ENCODE measurements at places on chromosomes 12 and 14.

DNA sequence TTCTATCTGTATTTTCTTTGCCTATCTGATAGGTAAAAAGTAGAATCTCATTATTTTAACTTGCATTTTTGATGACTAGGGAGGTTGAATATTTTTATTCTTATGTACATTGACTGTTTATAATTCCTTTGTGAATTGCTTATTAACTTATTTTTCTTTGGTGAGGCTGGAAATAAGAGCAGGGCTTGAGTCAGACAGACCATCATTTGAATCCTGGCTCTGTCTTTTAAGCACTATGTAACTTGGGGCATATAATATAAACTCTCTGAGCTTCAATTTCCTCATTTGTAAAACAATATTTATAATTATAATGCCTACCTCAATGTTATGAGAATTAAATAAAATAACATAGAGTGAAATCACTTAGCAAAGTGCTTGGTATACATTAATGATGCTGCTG lies 108.9 kb downstream of the MSRB3 start:
- no peak for DNase-seq

- DNase-seq, result no peak
These were observed 25.0 kb downstream of the BICD1 start for GRCh38 chr12:32131666-32132065.

GRCh38 chr12:56522411-56523193 lies 982 bp downstream of the RBMS2 start:
- DNase-seq, result no peak

- no peak for DNase-seq
These were observed 637.8 kb downstream of the DIO2 start for GRCh38 chr14:79573486-79573885.

GRCh38 chr12:12891080-12891880 lies at the start of gene GPRC5A:
Gene GPRC5A (plus strand): TSS chr12:12891562. CDS start chr12:12908250, 16,688 bp downstream.
- DNase-seq, result peak; percentile 91

DNA sequence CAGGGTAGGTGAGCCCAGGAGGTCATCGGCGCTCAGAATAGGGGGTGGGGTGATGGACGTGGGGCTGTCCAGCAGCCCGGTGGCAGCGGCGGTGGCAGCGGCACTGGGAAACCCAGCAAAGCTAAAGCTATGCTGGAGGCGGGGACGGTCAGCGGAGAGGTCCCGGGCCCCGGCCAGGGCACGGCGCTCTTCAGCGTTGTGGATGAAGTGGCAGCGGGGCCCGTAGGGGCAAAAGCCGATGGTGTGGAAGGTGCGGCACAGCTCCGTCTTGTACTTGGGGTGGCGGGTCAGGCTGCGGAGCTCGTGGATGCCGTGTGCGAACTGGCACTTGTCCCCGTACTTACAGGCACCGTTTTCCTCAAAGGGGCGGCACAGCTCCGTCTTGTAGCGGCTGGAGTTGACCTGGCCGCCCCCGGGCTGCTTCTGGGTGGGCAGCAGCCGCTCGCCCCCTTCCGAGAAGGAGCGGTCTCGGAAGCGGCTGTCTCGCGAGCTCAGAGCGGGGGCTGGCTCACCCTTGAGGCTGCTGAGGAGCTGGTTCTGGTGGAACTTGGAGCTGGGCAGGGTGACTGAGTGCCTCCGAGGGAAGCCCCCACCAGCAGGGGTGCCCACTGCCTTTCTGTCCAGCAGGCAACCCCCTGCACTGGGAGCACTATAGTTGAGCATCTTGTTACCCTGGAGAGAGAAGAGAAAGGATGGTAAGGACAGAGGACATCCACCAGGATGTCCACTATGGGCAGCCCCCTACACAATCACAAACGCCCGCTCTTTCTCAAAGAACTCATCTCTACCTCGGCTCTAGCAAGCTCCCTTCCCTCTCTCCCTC lies 2.8 kb downstream of the ZFP36L1 start:
- DNase-seq, result no peak

GRCh38 chr12:3131129-3131528 lies 54.0 kb downstream of the TSPAN9 start:
- no peak for DNase-seq

GRCh38 chr14:23895480-23895879 lies 58.1 kb upstream of the DHRS4 start:
- no peak for DNase-seq

DNA sequence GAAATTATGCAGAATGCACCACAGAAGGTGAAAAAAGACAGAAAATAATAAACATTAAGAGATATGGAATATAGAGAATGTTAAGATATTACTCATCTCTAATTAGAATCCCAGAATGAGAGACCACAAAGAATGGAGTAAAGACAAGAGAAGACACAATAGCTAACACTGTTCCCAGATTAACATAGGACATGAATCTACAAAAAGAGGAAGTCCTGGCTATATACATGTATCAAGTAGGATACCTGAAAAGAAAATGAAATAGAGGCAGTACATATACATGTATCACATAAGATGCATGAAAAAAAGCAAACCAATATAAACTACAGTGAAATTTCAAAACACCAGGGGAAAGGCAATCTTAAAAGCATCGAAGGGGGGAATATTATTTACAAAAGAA lies 5.6 kb upstream of the EPS8 start:
- no peak for DNase-seq

DNA sequence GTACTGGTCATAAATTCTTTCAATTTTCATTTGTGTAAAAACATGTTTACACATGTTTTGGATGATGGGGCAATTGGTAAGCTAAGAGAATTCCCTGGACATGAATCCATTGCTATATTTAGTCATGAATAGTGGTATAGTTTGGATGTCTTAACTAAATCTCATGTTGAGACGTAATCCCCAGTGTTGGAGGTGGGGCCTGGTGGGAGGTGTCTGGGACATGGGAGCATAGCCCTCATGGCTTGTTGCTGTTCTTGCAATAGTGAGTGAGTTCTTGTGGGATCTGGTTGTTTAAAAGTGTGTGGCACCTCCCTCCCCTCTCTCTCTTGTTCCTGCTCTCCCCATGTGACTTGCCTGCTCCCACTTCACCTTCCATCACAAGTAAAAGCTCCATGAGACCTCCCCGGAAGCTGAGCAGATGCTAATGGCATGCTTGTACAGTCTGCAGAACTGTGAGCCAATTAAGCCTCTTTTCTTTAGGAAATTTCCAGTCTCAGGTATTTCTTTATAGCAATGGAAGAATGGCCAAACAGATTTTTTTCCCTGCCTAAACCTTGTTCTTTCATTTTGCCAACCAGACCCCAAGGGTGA lies 33.6 kb downstream of the CTSG start:
- DNase-seq, result no peak

- no peak for DNase-seq
These were observed 476.8 kb downstream of the TRHDE start for GRCh38 chr12:72748971-72749370.

GRCh38 chr14:68791902-68792677 lies 777 bp downstream of the ZFP36L1 start:
- no peak for DNase-seq

DNA sequence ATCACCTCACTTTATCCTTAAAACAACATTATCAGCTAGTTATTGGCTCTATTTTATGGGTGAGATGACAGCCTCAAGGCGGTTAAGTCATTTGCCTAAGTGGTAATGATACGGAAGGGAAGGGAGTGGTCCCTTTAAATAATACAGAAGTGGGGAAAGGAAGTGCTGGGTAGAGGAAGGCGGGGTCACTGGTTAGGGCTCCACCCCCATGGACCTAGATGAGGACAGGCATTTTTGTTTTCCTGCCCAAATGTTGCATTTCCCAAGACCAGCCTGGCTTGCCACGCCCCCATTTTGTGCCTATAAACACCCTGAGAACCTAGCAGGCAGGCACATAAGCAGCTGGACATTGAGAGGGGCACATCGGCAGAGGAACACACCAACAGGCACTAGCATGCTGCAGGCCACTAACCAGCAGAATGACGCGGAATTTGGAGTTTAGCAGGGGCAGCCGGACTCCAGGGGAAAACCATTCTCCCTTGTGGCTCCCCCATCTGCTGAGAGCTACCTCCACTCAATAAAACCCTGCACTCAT lies 100.9 kb downstream of the EPS8 start:
- no peak for DNase-seq

- peak; percentile 64 for DNase-seq
These were observed 613 bp downstream of the ARHGEF40 start for GRCh38 chr14:21070610-21071224.

DNA sequence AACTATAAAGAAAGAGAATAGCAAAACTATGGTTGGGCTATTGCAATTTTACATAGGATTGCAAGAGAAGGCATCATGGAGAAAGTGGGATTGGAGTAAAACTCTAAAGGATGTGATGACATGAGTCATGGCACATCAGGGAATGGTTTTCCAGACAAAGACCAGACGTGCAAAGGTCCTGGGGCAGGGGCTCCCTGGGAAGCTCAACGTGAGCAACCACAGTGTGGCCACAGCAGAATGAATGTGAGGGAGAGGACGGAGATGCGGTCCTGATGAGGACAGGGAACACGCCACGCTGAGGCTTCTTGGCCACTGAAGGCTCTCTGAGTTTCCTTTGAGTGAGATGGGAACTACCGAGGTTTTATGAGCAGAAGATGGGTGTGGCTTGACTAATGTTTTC lies 38.2 kb downstream of the FZD10 start:
- no peak for DNase-seq

DNA sequence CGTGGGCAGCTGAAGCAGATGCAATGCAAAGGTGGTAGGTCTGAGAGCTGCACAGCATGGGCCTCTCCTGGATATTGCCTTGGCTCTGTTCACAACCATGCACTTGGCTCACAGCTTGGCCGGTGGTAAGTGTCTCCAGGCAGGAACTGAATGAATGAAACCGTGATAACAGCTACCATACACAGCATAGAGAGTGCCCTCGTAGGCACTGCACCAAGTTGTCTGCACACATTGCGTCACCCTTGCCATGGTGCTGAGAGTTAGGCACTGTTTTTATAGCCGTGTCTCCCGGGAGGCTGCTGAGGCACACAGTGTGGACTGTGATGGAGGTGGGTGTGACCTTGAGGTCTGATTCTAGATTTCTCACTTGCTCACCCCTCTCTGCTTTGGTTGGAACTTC lies 157.6 kb upstream of the VASH1 start:
- no peak for DNase-seq

DNA sequence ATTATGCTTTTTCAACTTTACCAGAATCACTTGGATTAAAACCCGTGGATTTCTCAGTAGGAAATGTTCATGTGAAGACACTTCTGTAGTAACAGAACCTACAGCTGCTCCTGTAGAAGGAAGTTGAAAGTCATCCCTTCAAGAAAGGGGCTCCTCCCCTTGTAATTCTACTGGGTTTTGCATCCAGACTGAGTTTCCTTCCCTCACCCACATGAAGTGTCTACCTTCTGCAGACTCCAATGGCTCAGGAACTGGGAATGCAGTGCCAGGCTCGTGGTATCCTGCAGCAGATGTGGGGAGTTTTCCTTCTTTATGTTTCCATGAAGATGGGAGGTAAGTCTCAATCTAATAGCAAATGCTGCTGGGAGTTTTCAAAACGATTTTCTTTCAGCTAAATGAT lies 7.9 kb upstream of the OR10G2 start:
- DNase-seq, result no peak

DNA sequence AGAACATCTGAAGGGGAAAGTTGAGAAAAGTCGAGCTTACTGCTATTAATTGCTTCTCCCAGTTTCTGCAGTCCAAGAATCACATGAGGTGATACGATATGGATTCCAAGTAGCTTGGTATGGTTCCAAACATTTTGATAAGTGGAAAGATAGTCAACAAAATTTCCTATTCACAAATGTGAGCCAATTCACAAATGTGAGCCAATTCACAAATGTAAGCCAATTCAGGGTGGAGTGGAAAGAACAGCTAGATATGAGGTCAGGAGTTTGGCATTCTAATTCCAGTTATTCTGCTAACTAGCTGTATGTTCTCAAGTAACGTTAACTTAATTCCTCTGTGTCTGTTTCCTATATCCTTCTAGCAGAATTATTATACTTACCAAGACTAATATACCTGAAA lies 37.6 kb upstream of the DHRS4 start:
- DNase-seq, result no peak

GRCh38 chr12:112852810-112853209 lies 54.0 kb upstream of the OAS1 start:
- DNase-seq, result no peak

- DNase-seq, result no peak
These were observed 147.1 kb downstream of the PHLDA1 start for GRCh38 chr12:75884465-75884985.

GRCh38 chr12:56334490-56334793 lies 642 bp upstream of the PAN2 start:
- no peak for DNase-seq

- no peak for DNase-seq
These were observed 141.3 kb downstream of the SMOC1 start for GRCh38 chr14:70020352-70021170.

DNA sequence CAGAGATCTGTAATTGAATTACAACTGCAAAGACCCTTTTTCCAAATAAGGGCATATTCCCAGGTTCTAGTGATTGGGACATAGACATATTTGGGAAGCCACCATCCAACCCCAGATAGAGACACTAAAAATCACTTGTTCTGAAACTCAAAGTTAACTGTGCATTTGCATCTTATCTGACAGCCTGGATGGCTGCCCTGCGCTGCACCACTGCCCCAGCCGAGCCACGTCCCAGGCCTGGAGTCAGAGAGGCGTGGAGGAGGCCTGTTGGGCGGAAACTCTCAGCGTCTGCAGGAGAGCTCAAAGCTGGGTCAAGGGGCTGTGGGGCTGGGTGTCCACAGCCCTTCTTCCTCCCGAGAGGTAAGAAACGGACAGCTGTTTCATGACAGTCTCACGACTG lies 124.4 kb downstream of the RIMBP2 start:
- no peak for DNase-seq

GRCh38 chr12:4265280-4265679 lies 8.3 kb upstream of the CCND2 start:
- DNase-seq, result no peak

GRCh38 chr12:32891526-32891925 lies 5.1 kb downstream of the PKP2 start:
- no peak for DNase-seq

GRCh38 chr12:8779862-8780261 lies 42.6 kb upstream of the A2ML1 start:
- no peak for DNase-seq

DNA sequence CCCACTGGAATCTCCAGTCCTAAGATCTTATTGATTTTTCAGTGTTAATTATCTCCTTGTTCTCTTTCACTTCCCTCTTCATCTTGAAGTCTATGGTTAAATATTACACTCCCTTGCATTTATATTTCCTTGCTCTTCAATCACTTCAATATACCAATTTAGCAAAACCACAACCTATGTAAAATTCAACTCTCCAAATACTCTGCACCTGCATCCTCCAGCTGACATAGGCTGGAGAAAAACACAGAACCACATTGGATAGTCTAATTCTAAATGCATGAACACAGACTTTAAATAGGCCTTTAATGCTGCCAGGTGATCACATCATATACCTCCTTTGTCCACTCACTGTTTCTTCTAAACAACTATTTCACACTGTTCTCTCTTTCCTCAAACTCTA lies 253.8 kb upstream of the GARIN6 start:
- no peak for DNase-seq
